ENCODE measurements at places on chromosomes 2 and 18. TPM values are rescaled to one million over a fixed set of nuclear protein-coding genes. Genes with fewer than 3 reads are reported as not detected.

The SLC30A3 gene
- total RNA-seq, result not detected

The GALNT14 gene
- 6.3 TPM for total RNA-seq

DNA sequence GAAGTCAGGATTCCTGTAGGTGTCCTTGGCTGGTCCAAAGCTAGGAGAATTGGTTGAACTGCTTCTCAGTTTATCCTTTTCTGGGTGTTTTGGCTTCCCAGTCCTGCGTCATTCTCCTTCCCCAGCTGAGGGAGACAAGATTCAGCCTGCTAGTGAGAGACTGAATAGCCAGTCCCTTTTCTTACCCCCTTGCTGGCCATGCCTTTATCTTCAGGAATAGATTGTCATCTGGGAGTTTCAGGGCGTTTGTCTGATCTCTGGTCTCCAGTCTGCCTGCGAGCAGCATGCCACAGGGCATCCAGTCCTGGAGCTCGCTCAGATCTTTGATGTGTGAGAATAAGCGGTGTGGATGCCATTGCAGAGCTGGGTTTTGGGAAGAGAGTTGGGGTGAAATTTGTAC is 5.8 kb downstream of the MYO1B start:
- no peak for DNase-seq

DNA sequence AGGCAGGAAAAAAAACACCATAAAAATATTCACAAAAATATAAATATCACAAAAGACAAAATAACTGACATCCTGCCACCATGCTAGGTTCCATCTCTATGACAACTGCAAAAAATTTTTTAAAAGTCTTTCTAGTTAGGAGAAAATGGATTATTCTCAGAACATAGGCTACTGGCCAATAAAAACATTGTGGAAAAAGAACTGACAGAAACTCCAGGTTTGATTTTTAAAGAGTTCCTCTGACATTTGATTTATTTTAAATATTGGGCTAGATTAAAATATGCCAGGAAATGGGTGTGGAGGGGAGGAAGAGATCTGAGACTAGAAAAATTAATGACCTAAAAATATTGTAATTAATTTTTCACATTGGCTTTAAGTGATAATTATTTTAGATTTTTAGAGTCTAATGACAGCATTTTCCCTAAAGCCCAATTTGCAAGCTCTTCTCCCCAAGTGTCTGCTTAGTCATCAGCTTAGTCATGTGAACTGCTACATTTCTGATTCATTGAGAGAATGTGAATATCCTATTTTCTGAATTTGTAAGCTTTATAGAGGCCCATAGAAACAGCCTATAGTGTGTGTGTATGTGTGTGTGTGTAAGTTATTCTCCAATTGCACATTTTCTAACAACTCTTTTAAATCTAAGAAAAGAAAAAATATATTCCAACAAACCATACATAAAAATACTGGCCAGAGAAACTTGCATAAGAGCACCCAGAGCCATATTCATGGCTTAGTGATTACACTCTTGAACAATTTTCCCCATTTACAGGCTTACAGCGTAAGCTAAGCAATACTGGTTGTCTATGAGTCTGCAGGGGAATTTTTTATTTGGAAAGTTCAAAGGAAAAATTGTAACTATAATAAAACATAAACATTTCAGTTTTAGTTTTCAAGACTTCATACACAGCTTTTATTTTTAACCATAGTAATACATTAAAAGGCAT is 48.4 kb downstream of the TMEFF2 start:
- no peak for DNase-seq

- DNase-seq, result peak; percentile 78
These were observed at the start of gene ANKMY1 for GRCh38 chr2:240557808-240558207. TSS of gene ANKMY1 (minus strand) at chr2:240557988. CDS start at chr2:240557335, 653 bp downstream.

DNA sequence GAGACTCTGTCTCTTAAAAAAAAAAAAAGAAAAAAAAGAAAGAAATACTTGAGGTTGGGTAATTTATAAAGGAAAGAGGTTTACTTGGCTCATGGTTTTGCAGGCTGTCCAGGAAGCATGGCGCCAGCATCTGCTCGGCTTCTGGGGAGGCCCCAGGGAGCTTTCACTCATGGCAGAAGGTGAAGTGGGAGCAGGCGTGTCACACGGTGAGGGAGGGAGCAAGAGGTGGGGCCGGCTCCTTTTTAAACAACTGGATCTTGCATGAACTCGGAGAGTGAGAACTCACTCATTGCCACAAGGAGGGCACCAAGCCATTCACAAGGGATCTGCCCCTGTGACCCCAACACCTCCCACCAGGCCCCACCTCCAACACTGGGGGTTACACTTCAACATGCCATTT is 30.6 kb downstream of the CYP26B1 start:
- no peak for DNase-seq

GRCh38 chr2:162390801-162391200 is 46.9 kb downstream of the GCA start:
- DNase-seq, result no peak

GRCh38 chr18:44798433-44799048 is 117.9 kb downstream of the SETBP1 start:
- no peak for DNase-seq

The RAPGEF4 gene
- total RNA-seq, result not detected

- DNase-seq, result no peak
These were observed 19.6 kb downstream of the NDUFAF7 start for GRCh38 chr2:37250869-37251740.

DNA sequence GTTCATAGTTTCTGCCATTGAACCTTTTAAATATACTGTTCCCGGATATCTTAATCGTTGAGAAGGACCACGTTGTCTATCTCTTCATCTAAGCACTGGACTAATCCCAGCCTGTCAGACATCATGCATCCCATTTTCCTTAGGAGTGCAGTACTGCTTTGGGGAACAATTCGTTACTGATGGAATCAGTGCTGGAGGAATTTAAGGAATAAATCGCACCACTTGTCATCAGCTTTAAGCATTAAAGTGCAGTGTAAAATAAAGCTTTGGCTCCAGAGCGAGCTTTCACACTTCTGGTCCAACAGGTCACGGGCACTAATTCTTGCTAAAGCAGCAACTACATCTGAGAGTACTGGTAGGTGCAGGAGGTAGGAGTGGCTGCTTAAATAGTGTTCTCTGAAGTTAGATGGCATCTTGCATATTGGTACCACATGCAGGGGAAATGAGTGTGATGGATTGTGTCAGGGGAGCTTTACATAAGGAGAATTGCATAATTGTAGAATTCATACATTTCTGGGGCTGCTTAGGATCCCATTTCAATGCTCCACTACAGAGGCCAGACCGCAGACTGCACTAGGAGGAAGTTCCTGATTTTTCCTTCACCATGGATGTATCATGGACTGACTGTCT is 105.7 kb upstream of the RASGRP3 start:
- no peak for DNase-seq

- DNase-seq, result no peak
These were observed 223.6 kb downstream of the CDH20 start for GRCh38 chr18:61556862-61557261.

The TLX2 gene
- 0.07 TPM for total RNA-seq

DNA sequence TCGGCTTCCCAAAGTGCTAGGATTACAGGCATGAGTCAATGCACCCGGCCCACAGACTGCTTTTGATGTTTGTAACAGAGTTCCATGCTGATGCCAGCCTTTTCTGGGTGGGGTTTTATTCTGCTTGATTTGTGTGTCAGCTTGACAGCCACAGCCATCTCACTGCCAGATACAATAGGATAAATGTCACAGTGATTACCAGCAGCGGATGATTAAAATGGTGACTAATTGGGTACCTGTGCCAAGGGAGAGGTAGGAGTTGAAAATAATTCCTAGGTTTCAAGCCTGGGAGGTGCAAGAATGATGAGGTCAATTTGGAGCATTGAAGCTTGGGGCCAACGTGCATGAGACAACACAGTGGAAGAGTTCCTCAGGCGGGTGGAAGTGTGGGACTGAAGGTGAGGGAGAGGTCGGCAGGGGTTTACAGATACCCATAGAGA is 39.4 kb downstream of the SH2D6 start:
- peak; percentile 92 for DNase-seq

DNA sequence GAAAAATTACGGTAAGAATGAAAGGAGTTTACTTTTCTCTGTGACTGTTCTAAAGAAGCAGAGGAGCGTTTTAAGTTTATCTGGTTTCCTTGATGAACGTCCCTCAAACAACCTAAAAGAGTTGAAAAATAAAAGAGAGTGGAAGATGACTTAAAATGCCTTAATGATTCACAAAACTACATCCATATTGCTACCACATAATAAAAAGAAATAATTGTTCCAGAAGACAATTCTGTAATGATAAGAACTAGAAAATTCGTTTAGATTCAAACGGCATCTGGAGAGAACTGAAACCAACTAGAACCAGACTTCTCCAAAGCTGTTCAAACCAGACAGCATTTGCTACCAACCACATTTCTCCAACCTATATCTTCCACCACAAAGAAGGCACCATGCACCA is 68.1 kb downstream of the TEKT4 start:
- no peak for DNase-seq

- DNase-seq, result no peak
These were observed 5.6 kb upstream of the STK39 start for GRCh38 chr2:168252976-168253375.

DNA sequence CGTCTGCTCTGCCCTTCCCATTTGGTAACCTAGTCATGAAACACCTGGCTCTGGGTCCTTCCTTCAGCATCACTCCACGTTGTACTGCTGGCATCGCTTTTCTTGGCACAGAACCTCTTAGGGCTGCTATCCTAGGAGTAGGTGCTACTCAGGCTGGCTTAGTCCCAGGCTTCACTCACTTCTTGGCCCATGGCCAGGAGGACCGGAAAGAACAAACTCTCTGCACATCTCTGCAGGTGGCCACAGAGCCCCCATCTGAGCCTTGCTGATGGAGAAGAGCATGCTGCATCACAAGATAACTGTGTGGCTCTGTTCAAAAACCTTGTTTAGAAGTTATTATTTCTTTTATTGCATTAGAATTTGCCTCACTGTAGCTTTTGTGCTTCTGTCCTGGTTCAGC is 447.2 kb upstream of the TNP1 start:
- DNase-seq, result no peak

- no peak for DNase-seq
These were observed 242.8 kb upstream of the DOK6 start for GRCh38 chr18:69157906-69158305.

GRCh38 chr2:30664761-30665358 is 142.4 kb downstream of the CAPN13 start:
- peak; percentile 90 for DNase-seq

GRCh38 chr2:239727182-239727775 is 297.9 kb downstream of the NDUFA10 start:
- DNase-seq, result no peak

The TET3 gene
- total RNA-seq, result 1.6 TPM

- DNase-seq, result no peak
These were observed 468.1 kb upstream of the MYT1L start for GRCh38 chr2:2799151-2799697.

GRCh38 chr2:5982903-5983265 is 290.7 kb downstream of the SOX11 start:
- DNase-seq, result no peak

DNA sequence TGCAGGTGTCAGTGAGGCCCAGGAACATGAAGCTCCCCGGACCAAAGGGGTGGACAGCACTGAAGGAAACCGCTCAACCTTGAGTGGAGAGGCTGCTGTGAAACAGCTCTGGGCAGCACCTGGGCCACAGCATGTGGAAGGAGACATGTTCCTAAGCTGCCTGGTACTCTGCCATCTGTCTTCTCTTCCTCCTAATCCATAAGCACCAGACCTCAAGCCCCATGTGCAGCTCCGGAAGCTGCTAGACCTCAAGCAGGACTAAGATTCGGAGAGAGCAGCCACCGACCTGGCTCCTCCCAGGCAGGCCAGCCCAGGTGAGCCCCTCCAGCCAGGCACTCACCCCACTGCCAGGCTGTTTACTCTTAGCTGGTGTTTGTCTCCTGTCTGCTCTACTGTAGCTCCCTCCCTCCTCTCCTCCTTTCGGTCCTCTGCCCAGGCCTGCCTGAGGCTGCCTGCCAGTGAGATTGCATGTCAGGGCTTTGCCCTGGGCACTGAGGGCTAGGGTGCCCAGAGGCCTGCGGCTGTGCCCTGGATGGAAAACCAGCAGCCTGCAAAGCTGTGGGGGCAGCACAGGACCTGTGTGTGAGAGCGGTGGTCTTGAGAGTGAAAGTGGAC is 53.7 kb downstream of the BCL11A start:
- no peak for DNase-seq

DNA sequence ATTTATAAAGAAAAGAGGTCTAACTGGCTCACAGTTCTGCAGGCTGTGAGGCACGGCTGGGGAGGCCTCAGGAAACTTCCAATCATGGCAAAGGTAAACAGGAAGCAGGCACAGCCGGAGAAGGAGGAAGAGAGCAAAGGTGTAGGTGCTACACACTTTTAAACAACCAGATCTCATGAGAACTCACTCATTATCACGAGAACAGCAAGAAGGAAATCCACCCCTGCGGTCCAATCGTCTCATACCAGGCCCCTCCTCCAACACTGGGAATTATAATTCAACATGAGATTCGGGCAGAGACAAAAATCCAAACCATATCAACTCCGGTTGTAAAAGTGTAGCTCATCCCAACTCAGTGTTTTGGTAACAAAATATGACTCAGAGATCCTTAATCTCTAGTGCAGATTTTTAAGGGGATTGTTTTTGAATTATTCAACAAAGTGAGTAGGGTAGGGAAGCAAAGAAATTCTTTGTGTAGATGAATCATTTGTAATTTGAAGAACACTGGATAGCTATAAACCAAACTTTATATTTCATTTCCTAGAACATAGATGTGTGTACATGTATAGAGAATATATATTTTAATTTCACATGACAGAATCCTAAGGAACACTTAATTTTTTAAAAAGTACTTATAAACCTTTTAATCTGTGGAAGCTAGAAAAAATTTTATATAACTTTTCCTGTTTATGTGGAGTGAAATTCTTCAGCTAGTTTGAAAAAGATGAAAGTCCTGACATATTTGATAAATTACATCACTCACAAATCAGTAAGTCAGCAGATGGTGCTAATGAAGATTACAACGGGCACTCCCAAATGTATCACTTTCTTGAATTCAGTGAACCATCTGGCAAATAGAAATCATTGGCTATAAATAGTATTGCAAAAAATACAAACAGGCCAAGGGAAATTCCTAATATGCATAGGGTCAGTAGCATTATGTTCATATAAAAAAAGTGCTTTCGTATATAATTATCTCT is 130.1 kb downstream of the OLA1 start:
- DNase-seq, result peak; percentile 15

The RESP18 gene
- not detected for total RNA-seq

- no peak for DNase-seq
These were observed 102.1 kb upstream of the LMAN1 start for GRCh38 chr18:59461171-59461570.

The CYP26B1 gene
- total RNA-seq, result 5.4 TPM

DNA sequence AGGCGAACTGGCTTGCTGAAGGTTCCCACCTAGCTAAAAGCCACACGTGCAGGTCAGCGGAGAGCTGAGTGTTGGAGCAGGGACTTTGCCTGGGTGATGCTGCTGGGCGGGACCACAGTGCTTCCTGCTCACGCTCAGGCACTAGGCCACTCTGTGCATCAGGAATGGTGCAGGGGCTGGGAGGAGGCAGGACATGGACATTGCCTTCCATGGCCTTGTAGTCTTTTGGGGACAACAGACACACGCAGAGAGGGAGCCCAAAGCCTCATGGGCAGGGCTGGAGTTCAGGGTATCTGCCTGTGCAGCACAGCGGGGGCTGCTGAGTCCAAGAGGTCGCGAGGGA is 207.2 kb downstream of the ZBTB7C start:
- no peak for DNase-seq

- DNase-seq, result no peak
These were observed 794.4 kb upstream of the FSHR start for GRCh38 chr2:49948744-49949143.

The TFPI gene
- 15.0 TPM for total RNA-seq

Data from MG63 (cell line).